ENCODE measurements at places on chromosomes 6 and 20.

GRCh38 chr6:142821860-142822259 lies 123.1 kb downstream of the HIVEP2 start:
- DNase-seq, result no peak

- DNase-seq, result no peak
These were observed 62.8 kb upstream of the GTSF1L start for GRCh38 chr20:43789593-43789992.

DNA sequence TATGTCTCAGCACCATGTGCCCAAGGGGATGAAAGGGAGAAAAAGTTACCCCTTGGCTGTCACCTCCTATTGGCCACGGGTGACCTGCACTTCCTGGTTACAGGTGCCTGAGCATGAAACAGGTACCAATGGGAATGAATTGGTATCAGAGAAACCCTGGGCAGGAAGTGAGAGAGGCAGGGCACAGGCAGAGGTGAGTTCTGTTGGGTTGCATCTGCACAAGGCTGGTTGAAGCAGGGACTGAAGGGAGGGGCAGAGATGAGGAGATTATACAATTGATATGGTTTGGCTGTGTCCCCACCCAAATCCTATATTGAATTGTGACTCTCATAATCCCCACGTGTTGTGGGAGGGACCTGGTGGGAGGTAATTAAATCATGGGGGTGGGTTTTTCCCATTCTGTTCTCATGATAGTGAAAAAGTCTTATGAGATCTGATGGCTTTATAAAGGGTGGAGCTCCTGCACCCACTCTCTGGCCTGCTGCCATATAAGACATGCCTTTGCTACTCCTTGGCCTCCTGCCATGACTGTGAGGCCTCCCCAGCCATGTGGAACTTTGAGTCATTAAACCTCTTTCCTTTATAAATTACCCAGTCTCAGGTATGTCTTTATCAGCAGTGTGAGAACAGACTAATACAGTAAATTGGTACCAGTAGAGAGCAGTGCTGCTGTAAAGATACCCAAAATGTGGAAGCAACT lies 291.8 kb downstream of the LRFN2 start:
- DNase-seq, result no peak

- DNase-seq, result no peak
These were observed 9.1 kb downstream of the KIZ start for GRCh38 chr20:21134883-21135493.

DNA sequence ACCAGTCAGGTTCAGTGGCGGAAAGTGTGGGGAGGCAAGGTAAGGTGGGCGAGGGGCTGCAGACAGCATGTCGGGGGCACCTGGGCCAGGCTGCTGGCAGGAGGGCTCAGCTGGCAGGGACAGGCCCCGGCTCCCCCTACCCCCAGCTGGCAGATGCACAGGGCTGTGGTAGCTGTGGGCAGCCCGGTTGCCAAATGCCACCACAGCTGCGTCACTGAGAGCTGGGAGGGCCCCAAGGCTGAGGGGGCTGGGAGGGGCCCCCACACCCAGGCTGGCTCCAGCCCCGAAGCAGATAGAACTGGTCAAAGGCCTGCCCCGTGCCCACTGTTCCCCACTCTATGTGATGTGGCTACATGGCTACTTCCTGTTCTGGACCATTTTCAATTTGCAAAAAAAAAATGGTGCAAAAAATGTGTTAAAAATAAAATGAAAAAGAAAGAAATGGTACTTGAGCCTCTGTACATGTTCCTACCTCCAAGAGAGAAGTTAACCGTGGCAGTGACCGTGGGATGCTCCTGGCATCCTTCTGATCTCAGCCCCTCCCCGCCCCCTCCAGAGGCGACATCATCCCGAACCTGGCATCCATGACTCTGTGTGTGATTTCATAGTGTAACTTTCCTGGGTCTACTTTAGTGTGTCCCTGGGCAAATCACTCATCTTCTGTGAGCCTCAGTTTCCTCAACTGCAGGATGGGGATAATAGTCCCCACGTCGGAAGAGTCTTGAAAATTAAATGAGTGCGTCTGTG lies 64.4 kb downstream of the UBE2V1 start:
- no peak for DNase-seq

- DNase-seq, result no peak
These were observed 75.2 kb downstream of the OR2B2 start for GRCh38 chr6:27836783-27837624.

DNA sequence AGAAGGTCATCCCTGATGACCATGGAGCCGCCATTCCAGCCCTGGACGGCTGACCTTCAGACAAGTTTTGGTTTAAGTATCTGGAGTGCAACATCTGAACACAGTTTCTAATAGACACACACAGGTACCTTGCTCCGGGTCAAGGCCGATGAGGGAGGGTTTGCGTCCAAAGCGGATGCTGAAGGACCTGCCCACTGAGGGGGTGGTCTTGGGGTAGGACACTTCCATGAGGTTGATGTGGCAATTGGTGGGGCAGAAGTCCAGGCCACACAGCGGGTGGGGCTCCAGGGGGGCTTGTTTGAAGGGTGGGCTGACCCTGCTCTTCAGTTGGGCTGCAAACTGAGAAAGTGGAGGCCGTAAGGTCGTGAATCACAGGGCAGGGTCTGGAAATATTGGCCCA lies 177.9 kb downstream of the PREX1 start:
- DNase-seq, result no peak

- no peak for DNase-seq
These were observed 7.1 kb downstream of the RBM38 start for GRCh38 chr20:57398231-57398821.

DNA sequence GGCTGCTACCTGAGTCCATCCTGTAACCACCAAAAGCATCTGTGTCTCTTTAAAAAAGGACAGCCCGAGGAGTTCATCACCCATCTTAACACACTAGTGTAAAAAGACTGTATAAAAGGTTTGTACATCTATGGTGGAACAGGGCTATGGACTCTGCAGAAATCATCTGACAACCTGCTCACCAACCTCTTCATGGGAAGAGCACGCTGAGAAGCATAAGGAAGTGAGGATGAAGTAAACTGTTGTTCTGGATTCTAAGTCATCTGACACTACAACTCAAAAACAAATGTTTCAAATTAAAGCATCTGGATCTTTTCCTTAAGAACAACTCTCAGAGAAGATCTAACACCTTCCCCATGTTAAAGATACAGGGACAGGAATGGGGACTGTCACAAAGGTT lies 5.4 kb downstream of the IFNGR1 start:
- no peak for DNase-seq

DNA sequence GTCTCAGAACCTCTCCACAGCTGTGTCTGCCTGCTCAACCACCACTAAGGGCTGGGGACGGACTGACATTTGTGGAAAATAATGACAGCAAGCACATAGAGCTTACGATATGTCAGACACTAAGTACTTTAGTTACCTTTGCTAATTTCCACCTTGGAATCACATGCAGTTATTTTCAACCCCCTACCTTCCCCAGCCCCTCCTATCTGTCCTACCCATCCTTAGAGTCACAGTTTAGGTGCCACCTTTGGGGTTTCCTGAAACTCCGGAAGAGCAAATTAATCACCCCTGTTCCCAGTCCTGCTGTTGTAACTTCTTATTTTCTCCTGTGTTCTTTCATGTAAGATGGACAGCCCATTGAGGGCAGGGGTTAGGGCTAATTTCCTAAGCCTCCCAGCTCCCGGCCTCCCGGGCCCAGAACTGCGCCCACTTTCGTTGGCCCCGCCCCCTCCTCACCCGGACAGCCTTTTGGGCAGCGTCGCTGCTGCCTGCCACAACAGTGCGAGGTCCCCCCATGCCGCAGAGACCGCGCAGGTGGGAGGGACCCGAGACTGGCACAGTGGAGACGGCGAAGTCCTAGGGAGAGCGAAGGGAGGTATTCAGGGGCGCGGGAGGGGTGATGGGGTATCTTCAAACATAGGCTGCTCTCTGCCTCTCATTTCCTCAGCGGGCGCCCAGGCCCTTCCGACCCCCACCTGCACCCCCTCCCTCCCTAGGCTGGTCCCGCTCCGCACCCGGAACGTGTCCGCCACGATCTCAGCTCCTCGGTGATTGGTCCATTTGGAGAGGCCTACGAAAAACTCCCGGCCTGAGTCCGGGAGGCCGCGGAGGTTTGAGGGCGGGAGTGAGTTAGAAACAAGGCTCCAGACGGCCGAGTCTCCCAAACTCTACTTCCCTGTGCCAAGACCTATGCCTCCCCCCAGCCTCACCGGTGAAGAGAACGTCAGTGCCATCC lies 1.1 kb downstream of the DDAH2 start:
- DNase-seq, result no peak

- DNase-seq, result no peak
These were observed 139.8 kb downstream of the KHDC1L start for GRCh38 chr6:73085443-73085871.

DNA sequence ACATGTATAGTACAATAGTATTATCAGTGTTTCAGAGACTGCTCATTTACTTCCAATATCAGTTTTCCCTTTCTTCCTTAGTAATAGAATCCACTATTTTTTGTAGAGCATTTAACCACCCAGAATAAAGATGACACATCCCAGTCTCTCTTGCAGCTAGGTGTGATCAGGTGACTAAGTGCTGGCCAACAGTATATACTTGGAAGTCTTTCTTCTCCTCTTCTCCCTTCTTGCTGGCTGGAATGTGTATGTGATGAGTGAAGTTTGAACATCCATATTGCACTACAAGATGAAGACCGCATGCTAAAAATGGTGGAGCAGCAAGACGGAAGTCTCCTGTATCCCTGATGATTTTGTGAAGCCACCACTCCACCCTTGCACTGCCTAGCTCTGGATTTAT lies 14.5 kb upstream of the BTBD9 start:
- no peak for DNase-seq

- DNase-seq, result no peak
These were observed 232.3 kb upstream of the FKBP1C start for GRCh38 chr6:62978920-62979319.

DNA sequence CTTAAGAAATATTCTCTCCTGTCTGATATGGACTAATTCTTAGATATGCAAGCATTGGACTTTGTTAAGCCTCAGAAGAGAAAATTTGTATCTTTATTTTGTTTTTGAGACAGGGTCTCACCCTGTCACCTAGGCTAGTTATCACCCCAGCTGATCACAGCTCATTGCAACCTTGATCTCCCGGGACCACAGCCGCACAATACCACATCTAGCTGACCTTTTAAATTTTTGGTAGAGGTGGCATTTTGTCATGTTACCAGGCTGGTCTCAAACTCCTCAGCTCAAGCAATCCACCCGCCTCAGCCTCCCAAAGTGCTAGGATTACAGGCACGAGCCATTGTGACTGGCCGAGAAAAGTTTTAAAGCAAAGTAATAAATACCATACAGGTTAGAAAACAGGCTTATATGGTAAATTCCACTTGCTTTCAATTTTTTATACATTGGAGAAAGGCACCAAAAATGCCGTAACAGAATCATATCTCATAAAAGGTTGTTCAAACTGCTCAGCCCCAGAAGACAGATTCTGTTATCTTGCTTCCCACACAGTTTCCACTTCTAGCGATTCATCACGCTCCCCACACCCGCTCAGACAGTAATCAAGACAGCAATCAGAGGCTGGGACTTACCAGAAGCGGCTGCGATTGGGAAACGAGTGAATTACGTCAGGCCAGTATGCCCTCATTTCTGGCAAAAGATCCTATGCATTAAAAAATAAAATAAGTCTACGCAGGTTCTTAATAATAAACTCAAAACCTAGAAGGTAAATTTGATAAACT lies 13.8 kb downstream of the RNASET2 start:
- no peak for DNase-seq
